ENCODE measurements at places on chromosomes 12 and 14.

DNA sequence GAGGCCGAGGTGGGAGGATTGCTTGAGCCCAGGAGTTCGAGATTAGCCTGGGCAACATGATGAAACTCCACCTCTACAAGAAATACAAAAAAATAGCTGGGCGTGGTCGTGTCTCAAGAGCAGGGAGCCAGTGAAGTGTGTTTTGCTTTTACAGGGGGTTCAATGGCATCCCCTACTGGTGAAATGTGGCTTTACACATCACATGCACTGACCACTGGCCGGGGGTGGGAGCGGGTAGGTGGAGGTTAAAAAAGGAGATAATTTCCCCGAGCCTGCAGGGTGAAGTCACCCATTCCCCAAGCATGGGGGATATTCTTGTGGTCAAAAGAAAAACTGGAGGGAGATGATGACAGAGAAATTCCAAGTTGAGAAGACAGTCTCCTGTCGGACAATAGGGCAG, 63.6 kb upstream of the PWP1 start:
- no peaks in the 10 kb centered on the region for H3K4me1 ChIP-seq
- no peak for DNase-seq
- H3K27me3 ChIP-seq, result peaks cover 10% of the 10 kb centered on the region
- no peak overlapping the region for H3K27ac ChIP-seq
- no peaks in the 10 kb centered on the region for H3K36me3 ChIP-seq

DNA sequence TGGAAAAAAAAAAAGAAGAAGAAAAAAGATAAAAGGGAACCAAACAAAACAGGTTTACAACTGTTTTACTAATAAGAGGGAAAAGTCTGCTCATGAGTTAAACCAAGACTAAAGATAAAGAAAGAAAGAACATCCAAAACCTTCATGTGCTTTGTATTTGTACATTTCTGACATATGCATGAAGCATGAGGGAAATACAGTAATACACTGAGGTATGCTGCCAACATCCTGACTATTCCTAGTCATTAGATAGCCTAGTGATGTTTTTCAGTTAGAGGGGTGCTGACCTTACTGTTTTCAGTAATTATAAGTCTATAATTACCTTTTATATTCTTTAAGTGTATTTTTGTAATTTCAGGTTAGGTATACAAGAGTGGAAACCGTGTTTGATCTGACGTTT, 793.3 kb downstream of the DIO2 start:
- no peak overlapping the region for H3K4me3 ChIP-seq
- no peaks in the 10 kb centered on the region for H3K36me3 ChIP-seq
- no peaks in the 10 kb centered on the region for H3K27me3 ChIP-seq
- H3K27ac ChIP-seq, result no peak overlapping the region
- no peaks in the 10 kb centered on the region for H3K4me1 ChIP-seq

DNA sequence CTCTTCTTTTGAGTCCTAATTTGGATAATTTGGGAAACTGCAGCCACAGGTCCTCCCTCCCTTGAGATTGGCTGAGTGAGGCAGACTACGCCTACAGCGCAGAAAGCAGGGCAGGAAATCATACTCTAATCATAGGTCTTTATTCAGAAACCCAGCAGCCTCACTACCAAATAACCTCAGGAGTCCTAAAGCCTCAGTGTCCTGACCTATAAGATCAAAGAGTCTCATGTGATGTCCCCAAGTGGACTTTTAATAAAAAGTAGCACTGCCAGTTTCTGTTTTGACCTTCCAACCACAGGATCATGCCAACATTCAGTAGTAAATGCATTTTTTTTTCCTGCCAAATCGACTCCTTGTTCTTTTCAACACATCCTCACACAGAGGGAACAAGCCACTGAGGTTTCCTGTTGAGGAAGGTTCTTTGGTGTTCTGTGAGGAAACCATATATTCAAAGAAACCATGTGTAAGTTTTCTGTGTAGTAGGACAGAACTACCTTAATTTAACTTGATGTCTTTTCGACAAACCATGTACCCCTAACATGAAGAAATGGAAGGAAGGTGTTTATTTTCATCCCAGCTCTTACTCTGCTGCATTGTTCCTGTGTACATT, 72.2 kb downstream of the VCPKMT start:
- no peaks in the 10 kb centered on the region for H3K27me3 ChIP-seq
- peak overlapping the region; percentile 7 for H3K4me3 ChIP-seq
- H3K27ac ChIP-seq, result peak overlapping the region; percentile 95
- H3K4me1 ChIP-seq, result peaks cover 51% of the 10 kb centered on the region

GRCh38 chr14:24670594-24670993, 36.6 kb upstream of the GZMB start:
- no peak overlapping the region for H3K4me3 ChIP-seq
- H3K4me1 ChIP-seq, result peaks cover 30% of the 10 kb centered on the region
- peaks cover 6% of the 10 kb centered on the region for H3K36me3 ChIP-seq
- no peak for DNase-seq
- H3K27me3 ChIP-seq, result no peaks in the 10 kb centered on the region

GRCh38 chr12:3572560-3572959, 81.6 kb downstream of the PRMT8 start:
- H3K27ac ChIP-seq, result no peak overlapping the region
- DNase-seq, result no peak
- peaks cover 10% of the 10 kb centered on the region for H3K27me3 ChIP-seq
- no peaks in the 10 kb centered on the region for H3K36me3 ChIP-seq
- H3K4me3 ChIP-seq, result no peak overlapping the region

DNA sequence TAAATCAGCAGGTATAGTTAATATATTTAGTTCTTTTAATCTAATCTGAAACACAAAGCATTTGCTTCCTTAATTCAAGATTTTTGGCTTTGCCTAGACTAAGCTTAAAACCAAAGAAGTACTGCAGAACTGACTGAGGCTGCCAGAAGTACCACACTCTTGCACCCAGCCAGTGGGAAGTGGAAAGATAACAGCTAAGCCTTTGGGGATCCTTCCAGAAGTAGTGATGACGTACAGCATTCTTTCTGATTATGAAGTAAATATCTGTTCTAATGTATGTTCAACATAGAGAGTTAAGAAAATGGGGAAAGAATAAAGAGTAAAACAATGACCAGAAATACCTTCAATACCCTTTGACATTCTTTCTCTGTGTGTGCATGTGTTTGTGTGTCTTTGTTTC, 19.3 kb downstream of the NTF3 start:
- H3K4me3 ChIP-seq, result no peak overlapping the region
- H3K27ac ChIP-seq, result no peak overlapping the region
- H3K36me3 ChIP-seq, result no peaks in the 10 kb centered on the region

- no peak for DNase-seq
Measured at GRCh38 chr12:90091809-90092208, 383.2 kb upstream of the ATP2B1 start.

DNA sequence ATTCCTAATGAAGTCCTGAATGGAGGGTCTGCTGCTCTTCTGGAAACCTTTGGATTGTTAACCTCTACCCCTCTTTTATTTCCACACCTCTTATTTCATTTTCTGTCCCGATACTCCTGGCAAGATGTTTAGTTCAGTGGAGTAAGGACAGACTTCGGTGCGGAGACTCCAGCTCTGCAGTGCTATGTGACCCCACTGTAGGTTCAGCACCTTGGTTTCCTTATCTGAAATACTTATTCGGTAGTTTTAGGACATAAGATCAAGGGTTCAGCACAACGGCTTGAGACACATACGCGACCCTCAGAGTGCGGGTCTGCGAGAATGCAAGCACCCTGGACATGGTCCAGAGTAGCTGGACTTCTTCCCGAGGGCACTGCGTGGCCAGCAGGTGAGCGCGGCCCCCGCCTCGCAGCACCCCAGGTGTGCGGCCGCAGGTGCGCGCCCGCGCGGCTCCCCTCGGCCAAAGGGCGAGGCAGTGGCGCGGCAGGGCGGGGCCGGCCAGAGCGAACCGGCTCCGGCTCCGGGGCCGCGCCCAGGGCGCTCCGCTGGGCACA, 465 bp upstream of the FGD4 start:
- H3K4me1 ChIP-seq, result peaks cover 5% of the 10 kb centered on the region
- DNase-seq, result no peak

DNA sequence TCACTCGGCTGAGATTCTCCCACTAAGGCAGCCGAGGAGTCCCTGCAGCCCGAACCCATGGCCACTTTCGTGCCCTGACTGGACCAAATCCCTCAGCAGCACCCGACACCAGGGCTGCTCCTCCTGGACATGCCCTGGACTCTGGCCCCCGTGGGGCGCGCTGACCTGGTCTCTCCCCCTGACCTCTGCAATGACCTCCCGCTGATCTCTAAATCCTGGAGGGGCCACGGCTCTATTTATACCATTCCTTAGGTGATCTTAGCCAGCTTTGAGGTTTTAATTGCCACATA, 148.4 kb downstream of the PIWIL1 start:
- H3K36me3 ChIP-seq, result no peaks in the 10 kb centered on the region
- no peak overlapping the region for H3K27ac ChIP-seq
- H3K27me3 ChIP-seq, result peaks cover 1% of the 10 kb centered on the region
- DNase-seq, result no peak
- no peak overlapping the region for H3K4me3 ChIP-seq

DNA sequence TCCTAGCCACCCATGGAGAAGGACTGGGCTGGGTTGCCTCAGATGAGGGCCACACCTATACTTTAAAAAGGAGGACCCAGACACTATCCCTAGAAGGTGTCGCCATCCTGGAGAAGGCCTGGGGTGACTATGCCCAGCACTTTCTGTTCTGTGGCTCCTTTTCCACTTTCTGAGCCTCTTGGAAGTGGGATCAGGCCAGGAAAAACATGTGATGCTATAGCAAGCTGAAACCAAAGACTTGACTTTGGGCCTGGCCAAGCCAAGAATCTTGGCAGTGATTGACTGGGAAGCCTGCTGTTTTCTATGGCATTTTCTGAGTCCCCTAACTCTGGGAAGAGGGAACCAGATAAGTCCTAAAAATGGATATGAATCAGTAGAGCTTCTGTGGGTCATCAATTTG, 332.3 kb downstream of the ZFP36L1 start:
- no peaks in the 10 kb centered on the region for H3K27me3 ChIP-seq
- DNase-seq, result no peak
- peaks cover 1% of the 10 kb centered on the region for H3K36me3 ChIP-seq
- H3K4me1 ChIP-seq, result peaks cover 7% of the 10 kb centered on the region
- no peak overlapping the region for H3K27ac ChIP-seq

GRCh38 chr14:49545716-49546115, 40.5 kb downstream of the RPS29 start:
- H3K4me1 ChIP-seq, result no peaks in the 10 kb centered on the region
- no peak overlapping the region for H3K27ac ChIP-seq
- peaks cover 3% of the 10 kb centered on the region for H3K27me3 ChIP-seq
- no peak for DNase-seq
- H3K4me3 ChIP-seq, result no peak overlapping the region

- peaks cover 24% of the 10 kb centered on the region for H3K36me3 ChIP-seq
- H3K27me3 ChIP-seq, result no peaks in the 10 kb centered on the region
- no peak overlapping the region for H3K27ac ChIP-seq
- DNase-seq, result no peak
Measured at GRCh38 chr12:14410841-14411569, 45.5 kb downstream of the ATF7IP start.

GRCh38 chr12:81588235-81589008, 170.7 kb downstream of the PPFIA2 start:
- no peak overlapping the region for H3K4me3 ChIP-seq
- H3K27ac ChIP-seq, result no peak overlapping the region
- H3K4me1 ChIP-seq, result no peaks in the 10 kb centered on the region
- no peaks in the 10 kb centered on the region for H3K27me3 ChIP-seq
- DNase-seq, result no peak

DNA sequence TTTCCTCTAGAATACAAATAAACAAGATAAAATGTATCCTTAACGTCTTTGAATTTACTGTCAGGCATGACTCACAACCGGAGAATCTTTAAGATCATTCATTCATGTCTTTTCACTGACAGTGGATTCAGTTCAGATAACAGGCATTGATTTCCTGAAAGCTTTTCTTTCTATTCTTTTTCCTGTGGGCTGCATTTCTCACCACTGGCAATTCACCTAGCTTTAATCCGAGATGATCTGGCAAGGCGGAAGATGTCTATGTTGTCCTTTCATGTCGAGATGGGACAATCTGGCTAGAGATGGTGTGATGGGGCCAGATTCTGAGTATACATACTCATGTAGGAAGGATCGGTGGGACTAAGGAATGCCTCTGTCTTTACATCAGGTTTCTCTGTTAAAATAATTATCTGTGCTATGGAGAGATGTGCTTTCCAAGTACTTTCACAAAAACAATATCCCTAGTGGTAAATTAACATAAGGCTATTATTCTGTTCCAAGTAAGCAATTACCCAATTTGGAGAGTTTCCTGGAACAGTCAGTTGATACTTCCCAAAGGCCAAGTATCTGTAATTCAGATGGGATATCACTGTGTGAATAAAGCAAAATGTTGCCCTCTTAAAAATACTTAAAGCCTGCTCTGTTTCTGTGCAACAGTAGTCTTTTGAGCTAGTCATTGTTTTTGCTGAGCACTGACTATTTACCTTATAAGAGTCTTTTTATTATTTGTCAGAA, 17.8 kb downstream of the ACSS3 start:
- H3K4me1 ChIP-seq, result no peaks in the 10 kb centered on the region
- H3K4me3 ChIP-seq, result no peak overlapping the region
- no peak overlapping the region for H3K27ac ChIP-seq
- H3K27me3 ChIP-seq, result no peaks in the 10 kb centered on the region

- H3K27ac ChIP-seq, result no peak overlapping the region
- DNase-seq, result no peak
- H3K4me3 ChIP-seq, result no peak overlapping the region
- H3K4me1 ChIP-seq, result peaks cover 2% of the 10 kb centered on the region
- H3K27me3 ChIP-seq, result no peaks in the 10 kb centered on the region
Measured at GRCh38 chr12:132109741-132110140, 34.4 kb downstream of the DDX51 start.

DNA sequence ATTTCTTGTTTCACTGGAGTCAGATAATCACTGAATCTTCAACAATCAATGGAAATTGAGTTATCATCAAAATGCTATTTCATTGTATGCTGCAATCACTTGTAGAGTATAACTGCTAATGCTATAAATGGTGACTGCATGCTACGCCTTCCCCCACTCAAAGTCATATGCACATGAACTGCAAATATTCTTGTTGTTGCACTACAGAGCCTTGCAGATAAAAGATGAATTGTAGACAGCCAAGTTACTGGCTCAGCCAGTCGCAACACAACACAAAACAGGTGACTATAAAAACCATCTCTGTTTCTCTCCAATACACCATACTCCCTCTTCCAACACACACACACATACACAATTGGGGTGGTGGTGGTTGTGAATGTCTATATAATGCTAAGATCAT, 171.0 kb upstream of the HMGA2 start:
- no peak for DNase-seq
- H3K27me3 ChIP-seq, result no peaks in the 10 kb centered on the region
- no peak overlapping the region for H3K4me3 ChIP-seq
- no peak overlapping the region for H3K27ac ChIP-seq

GRCh38 chr12:105234197-105234596, 1.8 kb downstream of the APPL2 start:
- DNase-seq, result no peak
- peak overlapping the region; percentile 83 for H3K4me3 ChIP-seq
- H3K4me1 ChIP-seq, result peaks cover 29% of the 10 kb centered on the region
- H3K27ac ChIP-seq, result no peak overlapping the region

- H3K27me3 ChIP-seq, result peaks cover 18% of the 10 kb centered on the region
- H3K4me3 ChIP-seq, result no peak overlapping the region
- H3K27ac ChIP-seq, result no peak overlapping the region
- H3K4me1 ChIP-seq, result peaks cover 3% of the 10 kb centered on the region
- no peaks in the 10 kb centered on the region for H3K36me3 ChIP-seq
- no peak for DNase-seq
Measured at GRCh38 chr12:1829306-1829900, 9.0 kb downstream of the LRTM2 start.

- peaks cover 3% of the 10 kb centered on the region for H3K27me3 ChIP-seq
- no peaks in the 10 kb centered on the region for H3K36me3 ChIP-seq
- H3K27ac ChIP-seq, result no peak overlapping the region
- H3K4me3 ChIP-seq, result no peak overlapping the region
- no peaks in the 10 kb centered on the region for H3K4me1 ChIP-seq
- DNase-seq, result no peak
Measured at GRCh38 chr14:55762595-55763232, 182.7 kb downstream of the KTN1 start.
